Mesenteric fat pad (tissue), 1 donor: ENCODE measurements at places on chromosomes 1 and 21.

DNA sequence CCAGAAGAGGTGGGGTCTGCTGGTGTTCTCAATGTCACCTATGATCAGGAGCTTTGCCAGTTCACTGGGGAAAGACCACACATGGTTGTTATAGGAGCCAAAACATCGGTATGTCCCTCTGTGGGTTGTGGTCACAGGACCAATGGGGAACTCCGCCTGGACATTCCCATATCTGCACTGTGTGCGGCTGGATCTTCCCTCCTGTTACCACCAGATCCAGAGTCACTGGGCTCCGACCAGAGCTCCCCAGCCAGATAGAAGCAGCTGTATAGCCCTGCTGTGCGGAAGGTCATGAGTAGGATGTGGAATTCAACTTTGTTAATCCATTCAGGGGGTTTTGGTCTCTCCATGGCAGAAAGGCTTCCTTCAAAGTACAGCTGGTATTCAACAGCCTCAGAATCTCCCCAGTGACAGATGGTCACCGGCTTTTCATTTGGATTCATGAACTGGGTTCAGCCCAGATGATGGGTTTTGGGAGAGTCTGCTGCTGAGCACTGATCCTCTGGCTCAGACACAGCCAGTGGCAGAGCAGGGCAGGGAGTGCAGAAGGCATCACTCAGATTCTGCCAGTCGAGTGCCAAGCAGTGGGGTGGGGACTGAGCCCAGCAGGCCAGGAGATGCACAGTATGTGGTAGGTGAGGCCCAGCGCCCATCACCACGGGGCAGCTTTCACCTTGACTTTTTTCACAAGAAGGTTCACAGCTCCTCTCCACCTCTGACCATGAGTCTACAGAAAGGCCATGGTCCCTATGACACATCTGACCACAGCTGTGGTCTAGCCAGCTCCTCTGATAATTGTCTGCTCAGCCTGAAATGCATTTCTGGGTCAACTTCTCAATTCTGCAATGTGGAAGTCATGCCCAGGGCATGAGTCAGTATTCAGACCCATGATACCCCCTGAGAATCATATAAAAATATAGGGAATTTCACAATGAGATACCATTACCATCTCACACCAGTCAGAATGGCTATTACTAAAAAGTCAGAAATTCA lies 2.9 kb upstream of the SHCBP1L start:
- no peak for DNase-seq

GRCh38 chr1:3630161-3630611 lies 5.4 kb downstream of the TPRG1L start:
- no peak for DNase-seq

GRCh38 chr1:29686012-29686930 lies 449.9 kb downstream of the PTPRU start:
- DNase-seq, result peak; percentile 86

- DNase-seq, result no peak
These were observed 64.5 kb downstream of the EPS15 start for GRCh38 chr1:51454554-51454953.

GRCh38 chr1:59514061-59514909 lies 217.4 kb downstream of the FGGY start:
- DNase-seq, result no peak
